ENCODE measurements at places on chromosomes 5 and 9.

DNA sequence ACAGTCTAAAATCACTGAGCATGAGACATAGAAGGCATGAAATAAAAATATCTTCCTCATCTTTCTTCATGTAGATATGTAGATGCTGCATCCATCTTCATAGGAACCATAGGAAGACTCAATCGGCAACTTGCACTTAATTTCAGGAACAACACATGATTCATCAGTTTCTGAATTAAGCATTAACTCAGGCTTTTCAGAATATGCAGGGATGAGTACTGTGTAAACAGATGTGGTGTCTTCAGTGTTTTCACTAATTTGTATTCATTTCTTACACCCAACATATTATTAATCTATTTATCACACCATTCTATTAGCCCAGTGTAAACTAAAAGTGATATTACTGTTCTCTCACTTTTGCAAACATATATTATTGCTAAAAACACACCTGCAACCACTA is 305.9 kb upstream of the DAB2 start:
- no peak for DNase-seq

- no peak for DNase-seq
Measured at GRCh38 chr5:168992016-168992415, 308.9 kb downstream of the SLIT3 start.

DNA sequence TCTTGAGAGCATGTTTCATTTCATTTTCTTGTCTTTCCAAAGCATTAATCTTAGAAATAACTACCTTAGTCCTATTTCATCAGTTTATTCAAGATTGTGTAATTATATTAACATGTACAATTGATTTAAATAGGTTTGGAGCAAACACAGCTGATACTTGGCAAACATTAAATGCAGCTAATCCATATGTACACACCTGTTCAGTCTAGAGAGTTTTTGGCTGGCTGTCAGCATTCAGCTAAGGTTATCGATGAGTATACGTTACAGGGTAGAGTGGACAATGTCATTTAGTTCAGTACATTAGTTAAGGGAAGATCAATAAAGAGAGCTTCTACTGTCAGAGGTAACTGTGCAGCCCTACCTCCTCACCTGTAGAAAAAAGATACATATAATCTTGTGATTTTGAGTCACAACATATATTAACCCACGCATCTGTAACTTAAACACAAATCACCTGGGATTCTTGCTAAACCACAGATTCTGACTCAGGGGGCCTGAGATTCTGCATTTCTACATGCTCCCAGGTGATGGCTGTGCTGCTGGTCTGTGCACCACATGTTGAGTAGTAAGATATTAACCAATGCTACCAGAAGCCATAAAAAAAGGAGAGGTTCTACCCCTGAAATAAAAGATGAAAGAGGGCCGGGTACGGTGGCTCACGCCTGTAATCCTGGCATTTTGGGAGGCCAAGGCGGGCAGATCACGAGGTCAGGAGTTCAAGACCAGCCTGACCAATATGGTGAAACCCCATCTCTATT is 34.1 kb upstream of the PCA3 start:
- peak; percentile 61 for DNase-seq

- DNase-seq = no peak
Measured at GRCh38 chr5:1098986-1099597, 12.8 kb downstream of the SLC12A7 start.

DNA sequence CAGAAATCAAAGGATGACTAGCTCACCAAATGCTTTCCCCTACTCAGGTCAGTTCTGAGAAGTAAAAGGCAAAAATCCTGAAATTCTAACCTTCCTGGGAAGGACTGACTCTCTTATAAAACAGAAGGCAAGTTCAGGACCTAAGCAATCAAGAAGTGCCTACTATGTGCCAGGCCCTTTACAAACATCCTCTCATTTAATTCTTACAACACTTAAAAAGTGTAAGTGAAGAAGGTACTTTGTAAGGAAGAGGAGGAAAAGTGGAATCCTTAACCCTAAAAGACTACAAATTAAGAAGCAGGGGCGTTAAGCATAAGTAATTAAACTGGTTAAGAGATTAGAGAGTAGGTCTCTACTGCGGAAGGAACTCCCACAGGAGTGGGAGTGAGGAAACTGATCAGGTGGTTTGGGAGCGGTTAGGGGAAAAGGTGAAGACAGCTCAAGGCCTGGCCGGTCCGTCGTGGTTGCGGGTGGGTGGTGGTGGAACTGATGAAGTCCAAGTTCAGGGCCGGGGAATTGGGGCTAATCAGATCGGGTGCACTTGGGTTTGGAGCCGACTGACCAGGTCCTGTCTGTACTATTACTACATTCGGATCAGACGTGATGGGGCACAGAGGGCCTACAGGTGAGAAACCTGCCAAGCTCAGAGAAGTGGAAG is 839 bp downstream of the MED27 start:
- DNase-seq = no peak

DNA sequence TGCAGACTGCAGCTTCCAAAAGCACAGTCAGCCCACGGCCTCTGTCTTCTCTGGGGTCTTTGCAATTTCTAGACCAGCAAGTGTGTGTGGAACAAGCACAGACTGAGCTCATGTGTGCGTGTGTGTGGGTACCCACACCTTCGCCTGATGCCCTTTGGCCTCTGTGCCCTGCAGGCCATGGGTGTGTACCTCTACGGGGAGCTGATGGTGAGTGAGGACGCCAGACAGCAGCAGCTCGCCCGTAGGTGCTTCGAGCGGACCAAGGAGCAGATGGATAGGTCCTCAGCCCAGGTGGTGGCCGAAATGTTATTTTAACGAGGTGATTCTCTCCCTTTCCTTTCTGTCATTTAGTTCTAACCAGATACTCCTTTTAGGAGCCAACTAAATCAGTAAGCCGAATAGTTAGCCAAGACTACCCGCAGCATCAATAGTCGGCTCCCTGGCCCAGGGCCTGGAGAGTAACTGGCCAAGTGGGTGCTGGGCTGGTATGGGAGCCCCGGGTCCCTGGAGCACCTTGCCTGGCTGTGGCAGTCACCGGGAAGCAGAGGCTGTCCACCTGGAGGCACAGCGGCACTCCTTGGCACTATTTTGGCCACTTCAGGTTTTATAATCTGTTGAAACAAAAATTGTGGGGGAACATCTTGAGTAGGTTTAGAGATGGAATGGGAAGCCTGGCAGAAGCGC is 235.0 kb downstream of the FANCC start:
- no peak for DNase-seq

DNA sequence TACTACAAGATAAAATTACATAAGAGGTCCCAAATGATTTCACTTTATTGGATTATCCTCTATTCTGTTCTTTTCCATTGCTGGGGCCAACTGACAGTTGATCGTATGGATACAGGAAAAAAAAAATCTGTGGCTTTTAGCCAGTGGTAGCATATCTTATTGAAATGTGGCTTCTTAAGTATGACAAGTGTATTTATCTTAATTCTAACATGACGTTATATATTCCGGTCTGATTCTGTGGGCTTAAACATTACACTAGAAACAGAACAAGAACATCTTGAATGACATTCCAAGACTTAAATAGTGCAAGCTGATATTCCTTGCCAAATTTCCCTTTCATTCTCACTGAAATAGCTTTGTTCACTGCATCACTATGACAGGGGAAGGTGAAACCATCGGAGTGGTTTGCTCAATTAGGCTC is 117.9 kb downstream of the INSYN2B start:
- DNase-seq = no peak

- peak; percentile 22 for DNase-seq
Measured at GRCh38 chr5:95720094-95720786, 10.9 kb upstream of the RHOBTB3 start.

GRCh38 chr9:29039258-29039657 is 1466.0 kb upstream of the C9orf72 start:
- no peak for DNase-seq

- DNase-seq = no peak
Measured at GRCh38 chr5:154755361-154756008, at the start of gene LARP1. Gene LARP1 (plus strand): TSS chr5:154755377. CDS start chr5:154755758, 381 bp downstream.

DNA sequence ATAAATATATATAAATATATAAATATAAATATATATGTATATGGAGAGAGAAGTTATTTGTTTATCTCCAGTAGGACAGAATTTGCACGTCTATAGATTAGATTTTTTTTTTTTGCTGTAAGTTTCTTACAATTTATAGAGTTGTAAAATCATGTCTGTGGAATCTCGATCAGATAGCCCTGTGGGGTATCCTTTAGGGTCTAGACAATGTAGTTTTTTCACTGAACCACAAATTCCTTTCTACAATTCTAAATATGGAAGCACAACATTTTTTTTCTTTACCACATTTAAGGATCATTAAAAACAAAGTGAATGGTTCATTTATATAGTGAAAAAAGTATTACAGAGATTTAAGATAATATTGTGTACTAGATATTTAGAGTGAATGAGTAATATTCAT is 384.2 kb upstream of the ZNF608 start:
- no peak for DNase-seq

- DNase-seq = no peak
Measured at GRCh38 chr5:68946728-68947127, 147.1 kb upstream of the SLC30A5 start.

DNA sequence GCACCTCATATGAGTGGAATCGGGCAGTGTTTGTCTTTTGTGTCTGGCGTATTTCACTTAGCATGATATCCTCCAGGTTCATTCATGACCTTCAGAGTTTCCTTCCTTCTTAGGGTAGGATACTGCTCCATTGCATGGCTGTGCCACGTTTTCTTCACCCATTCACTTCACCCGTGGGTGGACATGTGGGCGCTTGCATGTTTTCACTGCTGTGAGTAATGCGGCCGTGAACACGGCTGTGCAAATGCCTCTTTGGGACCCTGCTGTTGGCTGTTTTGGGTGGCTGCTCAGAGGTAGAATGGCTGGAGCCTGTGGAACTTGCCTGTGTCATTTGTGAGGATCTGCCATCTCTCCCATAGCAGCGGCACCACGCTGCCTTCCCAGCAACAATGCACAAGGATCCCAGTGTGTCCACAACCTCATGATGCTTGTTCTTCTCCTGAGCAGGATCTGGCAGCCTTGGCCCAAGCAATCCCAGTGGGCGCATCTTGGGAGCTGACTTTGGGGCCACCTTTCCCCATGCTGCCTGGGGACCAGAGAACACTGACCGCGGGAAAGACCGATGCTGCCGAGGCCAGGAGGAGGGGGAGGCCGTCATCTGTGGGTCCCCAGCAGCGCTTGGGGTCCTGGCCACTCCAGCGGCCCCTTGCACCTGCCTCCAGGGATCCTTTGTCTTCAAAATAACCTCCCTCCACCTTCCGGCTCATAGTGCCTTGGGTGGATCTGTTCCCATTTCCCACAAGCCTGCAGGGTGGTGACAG is 2.3 kb upstream of the SCGB3A1 start:
- DNase-seq = no peak

GRCh38 chr9:126859111-126859510 is 1.3 kb upstream of the ZBTB34 start:
- DNase-seq = no peak

DNA sequence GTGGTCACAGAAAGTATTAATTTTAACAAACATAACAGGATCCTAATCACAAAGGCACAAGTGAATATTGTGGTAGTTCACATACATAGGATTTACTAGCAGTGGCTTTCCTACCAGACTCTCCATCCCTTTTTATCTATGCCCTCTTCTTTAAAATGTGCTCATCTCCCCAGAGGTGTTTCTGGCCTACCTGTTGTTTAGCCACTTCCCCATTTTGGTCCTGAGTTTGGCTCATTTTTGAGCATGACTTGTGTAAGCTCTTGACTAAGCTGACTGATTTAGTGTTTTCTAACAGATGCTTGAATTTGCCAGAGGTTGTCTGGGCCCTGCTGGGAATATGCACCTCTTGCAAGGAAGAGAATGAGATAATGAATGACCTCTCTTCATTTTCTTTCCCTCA is 517.7 kb upstream of the CLINT1 start:
- no peak for DNase-seq

GRCh38 chr5:122190156-122190555 is 60.8 kb downstream of the ZNF474 start:
- DNase-seq = no peak

GRCh38 chr9:1759771-1760300 is 255.3 kb upstream of the SMARCA2 start:
- no peak for DNase-seq

- no peak for DNase-seq
Measured at GRCh38 chr9:37801287-37801850, 772 bp downstream of the DCAF10 start.

DNA sequence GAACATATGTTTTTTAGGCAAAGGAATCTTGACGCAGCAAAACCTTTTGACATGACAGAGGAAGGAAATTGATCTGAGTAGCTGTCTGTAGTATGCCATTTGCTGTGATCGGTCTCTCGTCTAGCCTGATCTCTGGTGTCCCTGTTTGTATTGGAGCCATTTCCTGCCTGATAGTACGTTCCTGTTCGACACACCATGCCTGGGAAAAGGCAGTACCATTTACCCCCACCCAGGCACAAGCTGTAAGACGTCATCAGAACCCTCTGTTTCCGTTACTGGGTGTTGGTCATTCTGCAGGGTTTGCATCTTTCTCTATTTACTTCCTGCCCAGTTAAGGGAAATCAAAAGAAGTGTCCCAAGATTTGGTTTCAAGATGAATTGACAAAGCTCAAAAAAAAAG is 129.7 kb downstream of the CEMIP2 start:
- DNase-seq = no peak

DNA sequence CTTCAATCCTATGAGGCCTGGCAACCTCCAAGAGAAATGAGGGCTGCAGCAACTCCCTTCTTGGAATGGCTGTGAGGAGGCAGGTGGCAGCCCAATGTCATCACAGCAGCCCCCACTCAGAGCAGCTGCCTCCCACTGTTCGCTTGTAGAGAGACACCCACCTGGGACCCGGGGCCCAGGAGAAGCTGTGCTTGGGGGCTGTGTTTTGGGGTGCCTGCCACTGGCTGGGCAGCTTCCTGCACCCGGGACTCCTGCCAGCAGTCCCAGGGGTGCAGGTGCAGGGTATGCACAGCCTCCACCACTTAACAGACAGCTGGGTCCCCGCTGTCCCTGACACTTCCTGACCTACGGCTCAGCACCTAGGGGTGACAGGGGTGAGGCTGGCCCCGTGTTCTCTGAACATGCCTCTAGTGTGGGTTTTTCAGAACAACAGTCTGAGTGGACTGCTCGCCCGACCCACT is 26.2 kb downstream of the NIPAL4 start:
- DNase-seq = no peak

DNA sequence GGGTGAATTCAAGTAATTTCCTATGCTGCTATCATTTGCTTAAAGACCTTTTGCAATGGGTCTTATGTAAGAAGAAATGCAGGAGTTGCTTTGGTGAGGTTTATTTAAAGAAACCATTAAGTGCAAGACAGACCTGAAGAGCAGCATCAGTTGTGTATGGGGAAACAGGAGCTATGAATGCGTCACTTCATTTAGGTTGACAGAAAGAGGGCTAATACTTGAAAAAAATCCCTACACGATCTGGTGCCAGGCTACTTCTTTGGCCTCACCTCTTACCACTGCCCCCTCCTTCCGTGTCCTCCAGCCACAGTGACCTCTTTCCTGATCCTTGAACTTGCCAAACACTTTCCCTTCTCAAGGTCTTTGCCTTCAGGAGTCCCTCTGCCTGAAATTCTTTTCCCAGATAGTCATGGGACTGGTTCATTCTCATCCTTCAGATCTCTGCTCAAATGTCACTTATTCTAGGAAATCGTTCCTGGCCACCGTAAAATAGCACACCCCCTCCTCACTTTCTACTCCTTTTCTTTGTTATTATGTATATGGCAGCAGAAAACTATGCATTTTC is 1.4 kb upstream of the JAK2 start:
- no peak for DNase-seq

- DNase-seq = no peak
Measured at GRCh38 chr5:128493657-128494329, 44.3 kb downstream of the FBN2 start.

Measured in NCI-H774 (cell line).